ENCODE measurements at places on chromosomes 5 and 9.

- DNase-seq = no peak
Observed at GRCh38 chr5:77032635-77033034, 2.4 kb downstream of the AGGF1 start.

DNA sequence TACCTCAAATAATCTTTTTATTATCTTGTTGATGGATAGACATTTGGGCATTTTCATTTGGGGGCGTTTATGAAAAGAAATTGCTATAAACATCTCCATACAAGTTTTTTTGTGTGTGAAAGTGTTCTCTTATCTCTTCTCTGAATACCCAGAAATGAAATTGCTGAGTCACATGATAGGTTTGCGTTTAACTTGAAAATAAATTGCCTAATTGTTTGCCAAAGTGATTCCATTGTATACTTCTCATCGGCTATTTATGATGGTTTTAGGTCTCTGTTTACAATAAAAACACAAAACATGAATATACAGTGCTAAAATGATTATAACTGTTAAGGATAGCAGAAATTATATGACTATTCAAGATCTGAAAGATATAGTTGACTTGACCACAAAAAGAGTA, 361.7 kb downstream of the TAF11L14 start:
- DNase-seq = no peak

DNA sequence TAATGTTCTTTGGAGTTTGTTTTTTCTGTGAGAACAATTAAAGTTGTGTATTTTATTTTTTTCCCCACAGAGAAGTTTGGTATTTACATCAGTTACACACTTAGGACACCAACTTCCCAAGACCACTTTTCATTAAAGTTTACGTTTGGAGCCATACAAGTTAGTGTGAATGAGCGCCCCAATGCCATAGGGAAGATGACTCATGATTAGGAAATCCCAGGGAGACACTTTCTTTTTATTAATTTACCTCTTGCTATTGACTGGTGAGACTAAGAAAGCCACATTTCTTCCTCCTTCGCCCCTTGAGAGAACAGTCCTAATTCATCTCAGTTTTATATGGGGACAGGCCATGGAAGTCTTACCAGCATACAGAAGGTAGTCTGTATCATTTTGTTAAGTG, 57.1 kb downstream of the EDIL3 start:
- no peak for DNase-seq

- DNase-seq = no peak
Observed at GRCh38 chr5:107674655-107675054, 3.9 kb upstream of the EFNA5 start.

GRCh38 chr5:35160486-35161116, 69.7 kb downstream of the PRLR start:
- no peak for DNase-seq

DNA sequence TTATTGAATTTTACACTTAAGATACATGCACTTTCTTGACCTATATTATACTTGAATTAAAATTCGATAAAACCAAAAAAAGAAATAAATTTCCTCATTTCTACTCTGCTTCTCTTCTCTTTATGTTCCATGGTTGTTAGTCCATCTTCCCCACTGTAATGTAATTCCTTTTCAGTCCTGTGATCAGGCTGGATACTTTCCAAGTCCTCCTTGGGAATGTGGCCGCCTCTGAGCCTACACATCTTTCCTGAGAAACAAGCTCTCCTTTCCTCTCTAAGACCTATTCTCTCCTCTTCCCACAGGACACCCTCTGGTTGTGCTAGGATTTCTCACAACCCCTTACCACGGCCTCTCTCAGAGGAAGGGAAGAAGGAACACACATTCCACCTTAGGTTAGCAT, 285.1 kb downstream of the DNAH5 start:
- no peak for DNase-seq

DNA sequence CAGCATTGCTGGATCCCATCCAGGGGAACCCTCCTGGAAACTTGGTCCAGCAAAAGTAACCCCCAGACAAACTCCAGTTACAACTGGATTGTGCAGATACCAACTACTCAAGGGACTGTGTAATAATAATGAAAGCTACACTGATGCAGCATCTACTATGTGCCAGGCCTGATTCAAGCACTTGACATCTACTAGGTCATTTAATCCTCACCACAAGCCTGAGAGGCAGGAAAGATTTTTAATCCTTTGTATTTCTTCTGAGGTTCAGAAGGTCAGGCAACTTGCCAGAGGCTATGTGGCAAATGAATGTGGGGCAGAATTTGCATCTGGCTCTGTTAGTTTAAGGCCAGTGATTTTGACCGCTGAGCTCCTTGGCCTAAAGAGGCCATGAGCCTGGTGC, 29.5 kb upstream of the FOXI1 start:
- DNase-seq = no peak

DNA sequence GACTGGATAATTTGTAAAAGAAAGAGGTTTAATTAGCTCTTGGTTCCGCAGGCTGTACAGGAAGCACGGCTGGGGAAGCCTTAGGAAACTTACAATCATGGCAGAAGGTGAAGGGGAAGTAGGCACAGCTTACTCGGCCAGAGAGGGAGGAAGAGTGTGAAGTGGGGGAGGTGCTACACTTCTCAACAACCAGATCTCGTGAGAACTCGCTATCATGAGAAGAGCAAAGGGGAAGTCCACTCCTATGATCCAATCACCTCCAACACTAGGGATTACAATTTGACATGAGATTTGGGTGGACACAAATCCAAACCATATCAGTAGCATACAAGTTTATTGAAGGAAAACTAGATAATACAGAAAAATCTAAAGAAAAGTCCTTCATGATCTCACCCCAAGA, 39.9 kb downstream of the NEURL1B start:
- no peak for DNase-seq

DNA sequence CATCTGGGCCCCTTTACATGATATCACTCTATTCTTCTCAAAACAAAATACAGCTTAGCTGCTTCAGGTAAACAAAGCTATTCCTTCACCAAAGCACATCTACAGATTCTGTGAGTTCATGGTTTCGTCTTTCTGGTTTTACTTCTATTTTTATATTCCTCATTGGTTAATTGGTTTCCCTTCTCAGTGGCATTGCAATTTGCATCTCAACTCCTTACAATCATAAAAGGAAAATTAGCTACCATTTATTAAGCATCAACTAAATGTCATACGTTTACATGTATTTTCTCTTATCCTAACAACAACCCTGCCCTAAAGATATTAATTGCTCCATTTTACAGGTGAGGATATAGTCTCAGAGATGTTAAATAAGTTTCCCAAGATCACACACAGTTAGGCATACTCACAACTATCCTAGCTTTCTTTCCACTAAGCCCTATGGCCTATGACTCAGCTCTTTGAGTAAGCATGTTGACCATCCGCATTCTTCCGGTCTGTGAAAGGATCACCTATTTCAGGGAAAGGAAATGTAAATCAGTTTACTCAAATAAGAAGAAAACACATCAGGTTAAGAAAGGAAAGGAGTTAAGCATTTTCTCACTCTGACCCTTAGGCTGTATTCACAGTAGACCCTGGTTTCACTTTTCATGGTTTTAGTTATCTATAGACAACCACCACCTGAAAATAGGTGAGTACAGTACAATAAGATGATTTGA, 146.1 kb downstream of the CAAP1 start:
- DNase-seq = no peak

DNA sequence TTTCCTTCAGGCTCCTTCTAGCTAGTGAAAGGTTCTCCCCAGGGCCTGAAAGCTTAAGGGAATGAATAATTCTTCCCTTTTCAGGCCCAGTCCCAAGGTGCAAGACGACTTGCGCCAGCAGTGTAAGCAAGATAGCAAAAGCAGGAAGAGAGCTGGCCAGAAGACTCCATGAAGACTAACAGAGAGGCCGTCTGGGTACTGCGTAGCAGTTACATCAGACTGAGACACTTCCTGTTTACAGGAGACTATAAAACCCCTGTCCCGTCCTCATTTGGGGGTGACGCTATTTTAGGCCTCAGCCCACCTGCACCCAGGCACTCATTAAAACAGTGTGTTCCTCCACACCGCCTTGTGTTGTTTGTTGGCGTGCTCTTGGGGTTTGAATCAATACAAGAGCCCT, 90.7 kb upstream of the MOCS2 start:
- DNase-seq = no peak

DNA sequence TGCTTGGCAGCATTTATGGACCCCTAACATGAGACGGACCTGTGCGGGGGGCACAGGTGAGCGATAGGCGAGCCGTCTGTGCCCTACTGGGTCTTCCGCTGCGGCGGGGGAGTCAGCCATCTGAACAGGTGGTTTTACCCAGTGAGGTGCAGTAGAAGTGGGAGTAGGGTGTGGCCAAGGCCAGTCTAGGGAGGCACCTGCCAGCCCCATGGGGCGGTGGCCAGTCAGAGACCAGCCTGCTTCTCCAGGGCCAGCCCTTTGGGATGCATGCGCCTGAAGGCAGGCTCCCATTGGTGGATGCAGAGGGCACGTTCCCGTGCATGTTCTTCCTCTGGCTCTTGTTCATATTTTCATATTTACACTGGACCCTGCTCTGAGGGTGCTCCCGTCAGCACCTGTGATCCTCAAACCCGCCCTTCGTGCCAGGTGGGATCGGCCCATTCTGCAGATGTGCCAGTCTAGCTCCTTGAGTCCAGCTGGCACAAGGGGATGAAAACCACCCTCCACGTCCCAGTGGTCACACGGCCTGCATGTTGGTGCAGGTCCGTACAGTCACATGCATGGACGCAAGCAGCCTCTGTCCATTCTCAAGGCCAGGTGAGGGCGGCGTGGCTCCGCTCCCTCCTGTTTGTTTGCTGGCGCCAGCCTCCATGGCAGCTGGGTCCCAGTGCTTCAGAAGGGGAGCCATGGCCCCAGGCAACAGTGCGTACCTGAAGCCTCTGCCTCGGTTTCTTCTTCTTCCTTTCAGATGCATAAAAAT, 9.0 kb downstream of the COL5A1 start:
- DNase-seq = no peak

- no peak for DNase-seq
Observed at GRCh38 chr5:65820373-65820772, 98.4 kb downstream of the NLN start.

DNA sequence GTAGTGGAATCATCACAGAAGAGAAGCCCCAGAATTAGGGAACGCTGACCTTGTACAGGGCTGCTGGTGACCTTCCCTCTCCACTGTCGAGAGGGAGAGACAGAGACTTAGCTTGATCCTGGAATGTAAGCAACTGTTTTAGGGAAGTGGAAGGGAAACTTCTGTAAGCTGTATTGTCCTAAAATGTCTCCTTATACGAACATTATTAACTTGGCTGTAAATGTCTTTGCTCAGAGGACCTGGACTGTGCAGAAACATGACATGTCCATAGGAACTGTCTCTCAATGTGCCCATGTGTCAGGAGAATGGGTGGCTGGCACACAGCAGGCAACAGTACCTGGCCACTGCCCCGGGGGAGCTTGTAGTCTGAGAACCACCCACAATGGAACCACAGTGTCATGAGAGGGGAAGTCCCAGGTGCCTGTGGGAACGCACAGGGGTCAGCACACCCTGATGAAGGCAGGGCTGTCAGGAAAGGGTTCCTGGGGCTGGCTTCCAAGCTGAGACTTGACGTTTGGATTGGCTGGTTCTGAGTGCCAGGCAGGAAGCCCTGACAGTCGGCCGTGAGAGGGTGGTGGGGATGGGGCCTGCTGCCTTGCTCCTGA, 34.0 kb downstream of the DAP start:
- no peak for DNase-seq
